Activated T-cell treated with anti-CD3 and anti-CD28 coated beads, Interleukin-2, amount 50 U/mL, for 24 hours (primary cell): ENCODE measurements at places on chromosomes 12 and 14.

GRCh38 chr14:27390155-27390554, 792.3 kb upstream of the NOVA1 start:
- no peak for DNase-seq

DNA sequence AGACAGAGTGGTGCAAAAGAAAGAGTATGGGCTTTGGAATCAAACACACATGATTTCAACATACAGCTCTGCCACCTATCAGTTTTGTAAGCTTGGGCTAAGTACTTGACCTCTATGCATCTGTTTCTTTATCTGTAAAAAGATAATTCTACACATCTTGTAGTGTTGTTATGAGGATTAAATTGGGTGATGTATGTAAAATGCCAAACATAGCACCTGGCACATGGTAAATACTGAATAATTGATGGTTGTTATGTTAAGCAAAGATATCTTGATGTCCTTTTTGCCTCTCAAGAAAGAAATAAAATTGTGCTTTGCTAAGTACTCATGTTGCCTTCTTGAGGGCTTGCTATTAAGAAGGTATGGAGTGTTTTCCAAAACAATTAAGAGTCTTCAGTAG, 2.3 kb upstream of the CSRP2 start:
- DNase-seq, result no peak

DNA sequence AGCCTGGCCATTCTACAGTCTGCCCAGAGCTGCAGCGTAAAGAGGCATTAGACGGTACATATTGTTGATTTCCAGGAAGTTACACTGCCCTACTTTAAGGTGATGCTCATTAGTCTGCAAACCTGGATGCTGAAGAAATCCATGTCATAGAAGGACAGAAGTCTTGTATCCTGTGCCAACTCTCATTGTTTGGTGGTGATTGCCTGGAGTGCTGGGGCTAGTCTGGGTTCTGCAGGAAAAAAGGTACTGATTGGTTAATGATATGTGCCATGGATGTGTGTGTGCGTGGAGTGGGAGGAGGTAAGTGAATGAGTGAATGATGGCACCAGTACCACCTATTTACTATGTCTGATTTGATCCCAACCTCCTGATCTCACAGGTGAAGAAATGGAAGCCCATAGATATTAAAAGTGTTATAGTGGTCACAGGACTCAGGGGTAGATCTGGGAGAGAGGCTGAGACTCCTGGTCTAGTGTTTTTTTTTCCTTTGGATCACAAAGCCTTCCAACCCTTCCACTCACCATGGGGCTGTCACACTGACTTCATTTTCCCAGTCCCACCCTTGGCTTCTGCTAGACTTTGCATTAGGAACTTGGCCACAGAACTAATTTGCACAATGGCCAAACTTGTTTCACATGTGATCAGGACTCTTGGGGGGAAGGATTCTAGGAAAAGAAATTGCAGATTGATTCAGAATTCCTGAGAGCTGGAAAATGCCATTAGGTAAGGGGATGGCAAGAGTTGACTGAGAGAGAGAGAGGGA, 96.1 kb downstream of the TMX1 start:
- DNase-seq, result no peak

DNA sequence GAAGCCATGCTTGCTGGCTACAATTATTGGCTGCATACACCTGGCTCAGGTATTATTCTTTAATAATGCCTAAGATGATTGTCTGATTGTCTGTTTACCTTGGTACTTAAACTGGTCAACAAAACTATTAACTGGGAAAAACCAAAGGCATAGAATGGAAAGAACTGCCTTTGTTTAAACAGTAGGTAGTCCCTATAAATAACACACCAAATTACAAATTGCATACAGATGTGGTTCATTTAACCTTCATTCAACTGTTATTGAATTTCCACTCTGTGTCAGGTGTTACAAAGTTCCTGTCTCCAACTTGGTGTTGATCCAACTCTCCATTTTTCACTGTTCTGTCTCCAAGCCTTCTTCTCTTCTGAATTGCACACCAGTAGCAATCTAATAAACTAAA, 79.8 kb upstream of the FSCB start:
- DNase-seq, result no peak

- DNase-seq, result no peak
Observed at GRCh38 chr12:56014205-56014604, 6.6 kb upstream of the IKZF4 start.

DNA sequence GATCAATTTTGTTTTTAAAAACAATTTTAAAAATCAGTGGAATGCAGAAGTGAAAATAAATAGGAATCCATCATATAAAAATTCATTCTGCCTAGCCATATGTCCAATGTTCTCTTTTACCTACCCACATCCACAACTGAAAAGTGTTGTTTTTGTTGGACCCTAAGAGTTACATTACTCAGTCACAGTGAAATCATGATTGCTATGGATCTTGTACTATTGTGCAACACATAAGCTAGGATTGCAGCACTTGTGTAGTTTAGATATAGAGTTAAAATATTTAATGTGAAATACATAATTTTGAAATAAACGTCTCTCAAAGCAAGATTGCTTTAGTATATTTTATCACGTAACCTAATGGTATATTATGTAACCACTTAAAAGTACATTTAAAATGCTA, 213.3 kb upstream of the CLEC14A start:
- DNase-seq, result no peak

GRCh38 chr14:24944800-24945199, 105.1 kb downstream of the STXBP6 start:
- DNase-seq, result no peak

- no peak for DNase-seq
Observed at GRCh38 chr12:125382926-125383325, 317.7 kb downstream of the AACS start.

GRCh38 chr14:53855574-53855973, 101.1 kb downstream of the BMP4 start:
- no peak for DNase-seq

DNA sequence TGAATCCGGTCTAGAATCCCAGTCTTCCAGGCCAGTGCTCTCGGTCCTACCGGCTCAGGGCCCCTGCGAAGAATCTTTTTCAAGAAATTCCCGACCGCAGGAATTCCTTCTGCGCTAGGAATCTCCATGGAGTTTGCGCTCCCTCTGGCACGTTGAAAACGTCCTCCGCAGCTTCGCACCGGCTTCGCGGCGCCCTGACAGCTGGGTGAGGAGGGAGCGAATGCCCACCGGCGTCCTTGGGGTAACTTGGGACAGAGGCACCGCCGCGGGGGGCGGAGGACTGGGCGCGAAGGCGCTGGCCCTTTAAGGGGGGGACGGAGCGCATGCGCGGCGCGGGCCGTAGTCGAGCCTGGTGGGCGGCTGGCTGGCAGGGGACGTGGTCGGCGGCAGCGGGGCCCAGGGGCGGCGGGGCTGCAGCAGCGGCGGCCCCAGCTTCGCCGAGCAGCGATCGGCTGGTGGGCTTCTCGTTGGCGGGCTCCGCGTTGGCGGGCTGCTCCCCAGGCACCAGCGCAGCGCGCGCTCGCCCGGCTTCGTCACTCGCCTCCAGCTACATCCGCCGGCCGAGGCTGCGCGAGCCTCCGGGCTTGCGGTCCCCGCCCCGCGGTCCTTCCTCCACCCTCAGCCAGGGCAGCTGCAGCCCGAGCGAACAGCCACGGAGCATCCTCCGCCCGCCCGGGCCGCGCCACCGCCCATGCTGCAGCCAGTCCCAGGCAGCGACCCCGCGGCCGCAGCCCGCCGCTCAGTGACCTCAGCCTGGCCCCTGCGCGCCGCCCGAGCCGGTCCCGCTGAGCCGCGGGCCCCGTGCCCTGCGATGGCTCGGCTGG, at the start of gene VASH1:
Gene VASH1, plus strand, starts transcription at position 333 of the 824 bp plus-strand sequence. CDS start 1,354 bp downstream, outside the sequence.
- DNase-seq, result peak; percentile 82

DNA sequence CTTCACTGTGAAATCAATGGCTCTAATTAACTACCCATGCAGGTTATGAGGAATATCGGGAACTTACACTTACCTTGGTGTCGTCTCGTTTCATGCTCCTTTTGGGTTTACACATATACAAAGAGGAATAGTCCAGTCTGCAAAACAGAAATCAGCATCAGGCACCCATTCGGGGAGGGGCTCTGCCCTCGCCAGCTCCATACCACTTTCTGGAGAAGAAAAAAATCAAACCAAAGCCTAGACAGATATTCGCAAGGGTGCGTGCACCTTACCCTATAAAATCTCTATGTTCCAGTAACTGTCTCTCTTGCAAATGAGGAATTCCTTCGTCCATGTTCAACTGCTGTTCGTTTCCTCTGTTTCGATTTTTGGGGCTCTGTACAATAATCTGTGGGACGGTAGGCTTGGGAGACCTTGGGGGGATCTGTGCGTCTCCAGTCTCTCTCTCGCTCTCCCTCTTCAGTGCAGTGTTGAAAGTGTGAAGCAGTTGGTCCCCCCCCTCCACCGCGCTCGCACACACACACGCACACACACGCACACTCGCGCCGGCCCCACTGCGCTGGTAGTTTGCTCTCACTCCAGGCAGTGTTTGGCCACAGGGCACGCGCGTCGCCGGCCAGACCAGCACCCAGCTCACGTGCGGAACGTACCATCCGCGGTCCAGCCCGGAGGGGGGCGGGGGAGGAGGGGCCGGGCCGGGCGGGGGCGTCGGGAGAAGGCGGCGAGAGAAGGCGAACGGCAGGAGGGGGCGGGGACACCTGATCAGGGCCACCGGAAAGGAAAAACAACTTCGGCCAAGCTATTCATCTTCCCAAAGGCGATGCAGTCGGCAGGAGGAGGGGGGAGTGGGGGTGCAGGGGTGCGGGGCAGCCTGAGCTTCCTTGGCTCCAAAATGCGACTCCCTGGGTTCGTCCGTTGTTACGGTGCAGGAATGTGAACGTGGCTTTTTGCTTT, at the start of gene BHLHE41:
Gene BHLHE41, minus strand, starts transcription at position 592 of the 954 bp plus-strand sequence. Its CDS starts 258 bp downstream, at position 334.
- no peak for DNase-seq

DNA sequence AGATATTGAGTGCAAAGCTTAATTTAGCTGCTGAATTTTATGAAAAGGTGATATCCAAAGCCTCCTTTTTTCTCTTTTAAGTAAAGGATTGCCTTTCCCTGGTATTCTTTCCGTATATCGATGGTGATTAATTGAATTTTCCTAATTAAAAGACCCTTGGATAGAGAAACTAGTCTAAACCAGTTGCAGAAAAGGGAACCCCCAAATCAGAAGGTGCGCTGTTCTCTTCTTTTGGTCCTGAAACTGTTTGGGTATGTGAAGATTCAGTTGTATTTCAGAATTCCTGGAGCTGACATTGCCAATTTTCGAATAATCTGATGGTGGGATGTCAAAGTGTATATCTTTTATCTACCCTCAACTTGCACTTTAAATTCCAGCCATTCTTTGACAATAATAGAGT, 1.9 kb downstream of the GPHN start:
- DNase-seq, result no peak

DNA sequence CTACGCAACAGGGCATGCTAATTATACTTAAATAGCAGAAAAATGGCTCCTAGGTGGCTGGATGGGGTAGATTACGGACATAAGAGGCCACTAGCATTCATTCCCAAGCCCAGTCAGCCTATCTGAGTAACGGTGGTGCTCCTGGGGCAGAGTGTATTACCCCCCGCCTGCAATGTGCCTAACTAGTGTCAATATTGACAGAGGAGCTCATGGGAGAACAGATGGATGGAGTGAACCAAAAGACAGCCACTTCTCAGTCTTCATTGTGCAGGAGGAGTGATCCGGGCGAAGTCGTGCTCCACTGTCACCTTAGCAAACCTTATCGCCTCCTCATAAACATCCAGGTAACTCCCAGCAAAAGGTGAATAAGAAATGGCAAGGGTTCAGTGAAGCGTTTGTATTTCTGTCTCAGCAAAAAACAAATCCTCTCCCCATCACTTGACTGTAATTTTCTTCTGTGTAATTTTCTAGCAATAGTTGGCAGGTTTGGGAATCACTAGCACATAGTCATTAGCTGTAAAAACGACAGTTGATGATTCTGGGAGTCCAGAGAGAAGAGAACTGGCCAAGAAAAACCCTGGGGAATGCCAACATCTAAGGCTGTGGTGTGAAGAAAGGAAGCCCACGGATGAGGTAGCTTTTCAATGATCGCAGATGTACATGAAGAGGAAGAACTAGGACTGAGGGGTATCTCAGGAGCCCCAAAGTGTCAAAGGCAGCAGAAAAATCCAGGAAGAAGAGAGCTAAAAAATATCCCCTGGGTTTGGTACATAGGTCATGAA, 126.6 kb upstream of the BCL2L14 start:
- DNase-seq, result no peak

GRCh38 chr12:75062691-75063090, 146.9 kb downstream of the KCNC2 start:
- DNase-seq, result no peak

DNA sequence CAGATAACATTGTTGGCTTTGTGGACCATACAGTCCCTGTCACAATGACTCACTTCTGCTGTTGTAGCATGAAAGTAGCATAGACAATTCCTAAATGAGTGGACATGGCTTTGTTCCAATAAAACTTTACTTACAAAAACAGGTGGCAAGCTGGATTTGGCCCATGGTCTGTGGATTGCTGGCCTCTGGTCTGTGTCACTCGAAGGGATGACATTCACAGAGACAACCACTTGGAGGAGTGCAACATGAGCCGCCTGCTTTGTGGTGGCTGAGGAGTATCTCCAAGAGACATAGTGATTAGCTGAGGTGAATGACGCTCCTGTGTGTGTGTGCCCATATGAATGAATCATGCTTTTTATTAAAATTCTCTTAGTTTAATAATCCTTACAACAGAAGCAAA, 81.3 kb upstream of the NRXN3 start:
- no peak for DNase-seq

GRCh38 chr14:89667983-89668382, 250.9 kb upstream of the FOXN3 start:
- no peak for DNase-seq

- DNase-seq, result no peak
Observed at GRCh38 chr14:90808759-90809529, 7.3 kb downstream of the TTC7B start.

GRCh38 chr14:101474563-101475455, 86.5 kb upstream of the DIO3 start:
- DNase-seq, result peak; percentile 5

GRCh38 chr12:6478416-6478815, 7.9 kb upstream of the VAMP1 start:
- no peak for DNase-seq

DNA sequence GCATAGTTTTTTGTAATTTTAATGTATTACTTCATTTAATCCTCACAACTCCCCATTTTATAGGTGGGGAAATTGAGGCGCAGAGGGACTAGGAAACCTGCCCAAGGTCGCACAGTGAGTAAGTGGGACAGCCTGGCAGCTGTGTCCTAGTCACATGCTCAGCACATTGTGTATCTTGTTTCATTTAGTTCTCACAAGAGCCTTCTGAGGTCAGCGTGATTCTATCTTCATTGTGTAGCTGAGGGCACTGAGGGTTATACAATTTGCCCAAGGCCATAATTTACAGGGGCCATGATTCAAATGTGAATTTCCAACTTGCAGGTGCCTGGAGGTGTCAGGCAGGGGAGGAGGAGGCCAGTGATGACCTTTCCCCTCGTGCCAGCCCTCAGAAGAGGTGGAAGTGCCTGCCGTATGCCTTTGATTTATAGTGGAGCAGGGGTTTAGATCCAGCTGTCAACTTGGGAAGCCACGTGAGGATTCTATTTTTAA, 30.3 kb upstream of the SMOC1 start:
- DNase-seq, result no peak

DNA sequence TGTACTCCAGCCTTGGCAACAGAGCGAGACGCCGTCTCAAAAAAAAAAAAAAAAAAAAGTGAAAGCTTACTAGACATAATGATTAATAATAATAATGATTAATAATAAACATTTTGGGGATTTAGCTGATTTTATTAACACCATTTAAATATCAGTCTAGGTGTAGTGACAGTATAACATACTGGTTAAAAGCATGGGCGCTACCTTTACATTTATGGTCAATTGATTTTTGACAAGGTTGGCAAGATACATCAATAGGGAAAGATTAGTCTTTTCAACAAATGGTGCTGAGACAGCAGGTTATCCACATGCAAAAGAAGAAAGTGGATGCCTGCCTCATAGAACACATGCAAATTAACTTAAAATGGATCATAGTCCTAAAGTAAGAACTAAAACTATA, 34.3 kb downstream of the TXNRD1 start:
- DNase-seq, result no peak
